ENCODE measurements at places on chromosomes 6 and 20.

DNA sequence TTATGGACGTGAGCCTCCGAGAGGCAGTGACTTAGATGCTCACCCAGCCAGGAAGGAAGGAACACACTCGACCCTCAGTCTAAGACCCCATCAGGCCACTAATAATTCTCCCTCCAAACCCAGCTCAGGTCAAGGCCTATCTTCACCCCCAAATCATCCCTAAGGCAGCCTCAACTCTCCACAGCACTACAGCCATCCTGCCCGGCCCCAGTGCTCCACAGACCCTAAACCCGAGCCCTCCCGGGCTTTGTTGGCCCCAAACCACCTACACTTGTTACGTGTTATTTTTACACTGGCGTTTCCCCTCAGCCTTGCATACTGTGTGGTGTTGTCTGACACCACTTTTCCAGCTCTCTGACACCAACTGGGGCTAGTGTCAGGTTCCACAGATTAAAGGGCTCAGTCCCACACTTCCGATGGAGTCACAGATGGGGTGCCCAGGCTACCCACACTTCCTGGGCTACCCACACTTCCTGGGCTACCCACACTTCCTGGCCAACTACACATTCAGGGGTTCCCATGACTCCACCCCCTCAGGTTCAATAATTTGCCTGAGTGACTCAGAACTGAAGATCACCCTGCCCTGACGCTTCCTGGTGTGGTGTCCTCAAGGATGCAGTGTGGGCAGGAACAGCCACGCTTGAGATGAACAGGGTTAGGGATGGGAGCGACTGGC is 25.3 kb downstream of the RBCK1 start:
- DNase-seq: peak; percentile 52

DNA sequence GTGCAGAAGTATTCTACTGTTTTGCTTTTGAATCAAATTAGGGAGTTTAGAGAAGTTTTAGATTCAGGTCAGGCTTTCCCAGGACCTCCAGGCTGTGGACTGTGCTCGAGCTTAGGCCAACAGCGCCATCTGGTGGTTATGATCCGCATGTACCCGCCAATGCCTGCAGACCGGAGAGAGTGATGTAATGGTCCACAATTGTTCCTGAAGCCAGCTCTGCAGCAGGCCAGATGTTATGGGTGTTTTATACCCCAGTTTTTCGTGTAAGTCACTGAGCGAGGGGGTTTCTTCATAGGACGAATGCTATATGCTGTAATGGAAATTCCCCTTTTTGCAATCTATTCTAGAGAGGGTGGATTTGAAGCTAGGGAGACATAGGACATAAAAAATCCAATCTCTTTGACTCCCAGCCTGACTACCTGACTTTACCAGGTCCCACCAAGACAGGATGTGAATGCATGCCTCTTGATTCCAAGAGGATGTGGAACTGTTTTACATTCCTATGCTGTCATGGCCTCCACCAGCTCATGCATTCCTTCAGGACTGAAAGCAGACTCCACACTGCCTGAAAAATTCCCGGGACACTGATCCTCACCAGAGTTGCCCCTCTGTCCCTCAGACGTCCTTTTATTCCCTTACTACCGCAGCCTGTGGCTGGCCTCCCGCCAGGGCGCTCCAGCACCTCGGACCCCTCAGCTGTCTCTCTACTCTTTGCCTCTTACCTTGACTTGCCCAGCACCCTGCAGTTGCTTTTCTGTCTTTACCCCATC is 41.2 kb upstream of the LY86 start:
- peak; percentile 23 for DNase-seq

- no peak for DNase-seq
Measured at GRCh38 chr6:20105838-20106237, 106.4 kb downstream of the MBOAT1 start.

- DNase-seq: peak; percentile 99
Measured at GRCh38 chr20:49595811-49596561, 28.0 kb upstream of the PTGIS start.

- no peak for DNase-seq
Measured at GRCh38 chr6:11226005-11226404, 6.5 kb downstream of the NEDD9 start.

DNA sequence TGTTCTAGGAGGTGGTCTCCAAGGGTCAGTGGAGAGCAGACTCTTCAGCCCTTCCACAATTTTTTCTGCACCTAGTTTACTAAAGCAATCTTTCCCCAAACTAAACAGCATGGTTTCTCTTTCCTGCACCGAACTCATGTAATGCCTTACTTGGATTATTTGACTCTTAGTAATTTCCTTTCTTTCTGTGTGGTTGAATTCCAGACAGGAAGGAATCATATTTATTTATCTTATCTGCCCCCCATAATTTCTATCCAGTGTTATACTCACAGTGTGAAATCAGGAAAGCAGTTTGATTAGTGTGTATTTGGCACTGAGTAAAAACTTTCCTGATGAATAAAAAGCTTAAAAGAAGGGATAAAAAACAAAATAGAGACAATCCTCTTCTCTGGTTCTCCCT is 140.3 kb upstream of the STMND1 start:
- DNase-seq: no peak

DNA sequence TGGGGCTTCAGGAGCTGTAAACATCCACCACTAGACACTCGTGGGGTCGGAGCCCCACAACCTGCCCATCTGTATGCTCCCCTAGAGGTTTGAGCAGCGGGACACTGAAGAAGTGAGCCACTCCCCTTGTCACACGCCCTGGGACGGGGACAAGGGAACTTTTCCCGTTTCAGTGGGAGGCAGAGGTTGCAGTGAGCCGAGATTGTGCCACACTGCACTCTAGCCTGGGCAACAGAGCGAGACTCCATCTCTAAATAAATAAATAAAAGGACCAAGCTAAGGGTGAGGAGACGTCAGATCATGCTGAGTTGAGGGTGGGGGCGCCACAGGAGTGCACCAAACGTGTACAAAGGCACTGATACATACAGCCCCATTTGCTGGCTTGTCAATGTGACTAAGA is 8.4 kb downstream of the ZCCHC3 start:
- no peak for DNase-seq

- DNase-seq: no peak
Measured at GRCh38 chr6:14442242-14442641, 324.7 kb downstream of the CD83 start.

DNA sequence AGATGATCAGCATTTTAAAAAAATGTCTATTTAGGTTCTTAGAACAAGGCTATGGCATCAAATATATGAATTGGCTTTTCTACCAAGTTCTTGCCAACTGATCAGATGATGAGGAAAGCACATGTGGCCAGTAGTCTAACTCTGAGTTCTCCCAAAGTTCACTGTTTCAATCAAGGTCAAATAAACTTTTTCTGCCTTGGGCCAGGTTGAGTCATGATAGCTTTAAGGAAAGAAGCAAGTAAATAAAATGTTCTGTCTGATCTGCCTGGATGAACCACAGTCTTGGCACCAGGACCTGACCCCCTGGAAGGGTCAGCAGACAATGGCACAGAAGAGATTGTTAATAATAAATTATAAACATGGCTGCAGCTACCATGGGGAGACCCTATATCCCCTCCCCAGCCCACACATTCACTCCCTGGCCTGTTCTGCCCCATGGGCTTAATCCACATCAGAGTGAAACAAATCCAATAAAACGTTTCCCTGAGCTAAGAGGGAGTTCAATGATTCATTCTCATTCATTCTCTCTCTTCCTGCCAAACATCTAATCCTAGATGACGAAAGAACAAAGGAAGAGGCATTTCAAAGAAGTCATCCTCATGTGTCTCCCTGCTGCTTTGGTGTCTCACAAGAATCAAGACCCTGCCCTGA is 661.6 kb downstream of the DHX35 start:
- DNase-seq: no peak

GRCh38 chr6:55776113-55776512 is 99.3 kb downstream of the BMP5 start:
- DNase-seq: no peak

GRCh38 chr6:123838505-123839234 is 35.0 kb downstream of the NKAIN2 start:
- no peak for DNase-seq

DNA sequence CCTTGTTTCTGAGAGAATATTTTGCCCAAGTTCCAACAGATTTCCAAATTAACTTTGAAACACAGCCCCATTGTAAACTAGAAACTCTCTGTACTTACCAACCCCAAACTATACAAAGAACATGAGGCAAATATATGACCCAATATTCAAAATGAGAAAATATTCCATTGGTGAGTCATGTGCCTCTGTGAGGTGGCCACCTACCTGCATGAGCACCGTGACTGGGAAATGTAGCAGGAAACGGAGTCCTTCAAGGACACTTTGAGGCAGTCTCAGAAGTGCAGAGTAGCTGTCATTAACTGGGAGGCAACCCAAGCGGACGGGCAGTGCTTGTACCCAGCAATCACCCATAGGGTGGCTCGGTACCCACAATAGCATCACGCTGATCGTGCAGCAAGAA is 335.5 kb upstream of the NOX3 start:
- no peak for DNase-seq

- DNase-seq: peak; percentile 58
Measured at GRCh38 chr6:84560436-84561390, 203.7 kb downstream of the TBX18 start.

- DNase-seq: no peak
Measured at GRCh38 chr20:3681352-3681930, 369 bp downstream of the ADAM33 start.

- DNase-seq: no peak
Measured at GRCh38 chr6:57263739-57264138, 41.6 kb upstream of the RAB23 start.

- peak; percentile 43 for DNase-seq
Measured at GRCh38 chr20:35883336-35883777, 70.9 kb downstream of the SCAND1 start.

- no peak for DNase-seq
Measured at GRCh38 chr6:160134779-160135547, 13.3 kb downstream of the SLC22A1 start.

DNA sequence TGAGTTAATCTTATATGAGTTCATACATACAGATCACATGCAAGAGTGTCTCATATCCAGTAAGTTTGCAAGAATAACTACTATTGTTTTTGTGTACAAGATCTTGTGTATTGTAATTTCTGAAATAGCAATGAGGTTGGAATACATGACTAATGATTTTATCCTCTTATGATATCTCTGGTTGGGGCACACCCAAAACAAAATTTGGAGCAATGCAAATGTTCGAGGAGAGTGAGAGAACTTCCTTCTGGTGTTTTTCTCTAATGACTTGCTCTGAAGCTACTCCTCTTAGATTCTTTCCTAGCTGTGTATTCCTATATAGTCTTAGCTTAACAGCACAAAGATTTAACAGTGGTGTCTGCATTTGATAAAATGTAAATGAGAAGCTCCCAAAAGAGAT is 252.5 kb downstream of the LAMA2 start:
- no peak for DNase-seq

- DNase-seq: no peak
Measured at GRCh38 chr6:134997133-134997995, 47.5 kb upstream of the ALDH8A1 start.

- DNase-seq: no peak
Measured at GRCh38 chr6:75023634-75024033, 182.2 kb downstream of the COL12A1 start.

GRCh38 chr6:20334334-20334733 is 67.3 kb upstream of the E2F3 start:
- DNase-seq: no peak

- peak; percentile 90 for DNase-seq
Measured at GRCh38 chr6:38702558-38703397, at the start of gene GLO1. Gene GLO1, minus strand, starts transcription at chr6:38703145. Its CDS starts 91 bp downstream, at chr6:38703054.

DNA sequence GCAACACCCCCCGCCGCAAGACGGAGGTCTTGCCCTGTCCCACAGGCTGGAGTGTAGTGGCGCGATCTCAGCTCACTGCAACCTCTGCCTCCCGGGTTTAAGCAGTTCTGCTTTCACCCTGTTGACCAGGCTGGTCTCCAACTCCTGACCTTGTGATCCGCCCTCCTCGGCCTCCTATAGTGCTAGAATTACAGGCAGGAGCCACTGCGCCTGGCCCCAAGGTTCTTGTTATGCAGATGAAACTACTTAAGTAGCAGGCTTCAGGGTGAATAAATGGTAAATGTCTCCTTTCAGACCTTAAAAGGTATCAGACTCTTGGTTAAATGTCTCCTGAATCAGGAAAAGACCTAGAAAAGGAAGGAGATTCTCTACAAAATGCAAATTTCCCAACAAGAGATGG is 95.4 kb upstream of the TMEM181 start:
- DNase-seq: no peak

- DNase-seq: no peak
Measured at GRCh38 chr20:9491324-9491723, 23.1 kb upstream of the LAMP5 start.

DNA sequence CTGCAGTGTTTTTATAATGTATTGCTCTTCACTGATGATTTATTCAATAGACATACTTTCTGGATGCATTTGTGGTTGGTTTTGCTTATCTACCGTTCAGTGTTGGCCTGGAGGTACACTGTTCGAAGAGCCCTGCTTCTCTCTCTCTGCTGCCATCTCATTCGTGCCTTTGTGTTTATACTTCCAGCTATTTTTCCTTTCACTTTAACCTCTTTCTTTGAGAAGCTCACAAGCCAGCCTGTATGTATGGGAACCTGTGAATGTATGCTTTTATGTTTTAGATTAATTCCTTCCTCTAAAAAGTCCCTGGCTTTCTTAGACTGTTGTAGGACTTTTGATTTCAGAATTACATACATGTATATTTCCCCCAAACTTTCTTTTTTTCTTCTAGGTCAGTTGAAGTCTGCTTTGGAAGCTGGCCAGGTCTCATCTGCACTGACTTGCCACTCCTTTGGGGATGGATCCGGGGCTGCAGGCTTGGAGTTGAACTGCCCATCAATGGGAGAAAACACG is 83.0 kb downstream of the SCAND1 start:
- DNase-seq: no peak
